Endothelial cell of umbilical vein (primary cell): ENCODE measurements at places on chromosomes 13 and 19.

- no peak overlapping the region for H3K4me3 ChIP-seq
- no peak overlapping the region for H3K27ac ChIP-seq
- DNase-seq: no peak
- H3K4me1 ChIP-seq: peaks cover 19% of the 10 kb centered on the region
- H3K27me3 ChIP-seq: no peaks in the 10 kb centered on the region
- peaks cover 30% of the 10 kb centered on the region for H3K36me3 ChIP-seq
Measured at GRCh38 chr19:48216933-48217332, 38.8 kb downstream of the CARD8 start.

GRCh38 chr13:114115191-114115671 lies 17.2 kb downstream of the RASA3 start:
- H3K27ac ChIP-seq: peak overlapping the region; percentile 91
- H3K4me3 ChIP-seq: no peak overlapping the region
- H3K27me3 ChIP-seq: no peaks in the 10 kb centered on the region
- H3K4me1 ChIP-seq: peaks cover 41% of the 10 kb centered on the region
- H3K36me3 ChIP-seq: no peaks in the 10 kb centered on the region

GRCh38 chr19:53130506-53130905 lies 2.2 kb downstream of the ZNF415 start:
- H3K36me3 ChIP-seq: no peaks in the 10 kb centered on the region
- no peak overlapping the region for H3K27ac ChIP-seq

DNA sequence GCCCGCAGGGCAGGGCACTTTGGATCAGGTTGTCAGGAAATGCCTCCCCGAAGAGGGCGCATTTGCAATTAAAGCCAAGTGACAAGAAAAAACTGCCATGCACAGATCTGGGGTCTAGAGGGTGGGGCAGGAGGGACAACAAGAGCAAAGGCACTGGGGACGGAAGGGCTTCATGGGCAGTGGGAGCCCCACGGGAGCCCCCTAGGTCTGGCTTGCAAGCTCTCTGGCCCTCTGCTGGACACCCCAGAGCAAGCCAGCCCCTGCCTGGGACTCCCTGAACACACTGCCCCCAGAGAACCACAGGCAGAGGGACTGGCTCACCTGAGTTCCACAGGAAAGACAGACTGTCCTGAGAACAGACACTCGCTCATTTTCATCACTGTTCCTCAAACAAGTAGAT lies 30.2 kb upstream of the C19orf12 start:
- H3K27me3 ChIP-seq: no peaks in the 10 kb centered on the region
- H3K4me1 ChIP-seq: no peaks in the 10 kb centered on the region
- H3K4me3 ChIP-seq: no peak overlapping the region
- no peaks in the 10 kb centered on the region for H3K36me3 ChIP-seq

DNA sequence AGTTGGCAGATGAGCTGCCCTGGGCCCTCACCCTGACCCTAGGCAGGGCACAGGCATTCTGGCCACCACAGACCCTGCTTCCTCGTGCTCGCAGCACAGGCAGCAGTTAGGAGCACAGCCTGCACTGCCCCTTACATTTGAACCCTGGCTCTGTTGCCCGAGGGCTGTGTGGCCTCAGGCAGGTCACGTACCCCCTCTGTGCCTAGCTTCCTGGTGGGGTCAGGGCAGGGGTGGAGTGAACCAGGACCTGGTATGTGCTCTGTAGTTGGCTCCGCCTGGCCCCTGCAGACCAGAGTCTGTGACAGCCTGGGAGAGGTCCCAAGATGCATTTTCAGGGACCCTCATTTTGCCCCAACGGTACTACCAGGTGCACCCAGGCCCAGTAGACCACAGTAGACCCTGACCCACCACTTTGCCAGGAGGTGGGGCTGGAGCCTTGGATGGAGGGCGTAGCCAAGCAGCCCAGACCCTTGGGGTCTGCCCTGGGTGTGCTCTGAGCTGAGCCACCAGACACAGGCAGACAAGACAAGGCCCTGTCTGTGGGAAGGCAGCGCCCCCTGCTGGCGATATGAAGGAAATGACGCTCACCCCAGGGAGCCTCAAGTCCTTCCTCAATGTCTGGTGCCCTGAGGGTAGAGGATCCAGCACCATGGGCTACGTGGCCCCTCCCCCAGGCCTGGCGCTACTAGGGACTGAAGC lies 9.1 kb downstream of the LYL1 start:
- no peak overlapping the region for H3K4me3 ChIP-seq
- no peaks in the 10 kb centered on the region for H3K27me3 ChIP-seq
- H3K27ac ChIP-seq: no peak overlapping the region
- no peaks in the 10 kb centered on the region for H3K36me3 ChIP-seq
- DNase-seq: peak; percentile 86

GRCh38 chr19:40607311-40608239 lies 6.4 kb downstream of the LTBP4 start:
- H3K4me1 ChIP-seq: peaks cover 35% of the 10 kb centered on the region
- no peak overlapping the region for H3K27ac ChIP-seq
- H3K36me3 ChIP-seq: no peaks in the 10 kb centered on the region
- H3K4me3 ChIP-seq: no peak overlapping the region
- no peaks in the 10 kb centered on the region for H3K27me3 ChIP-seq

DNA sequence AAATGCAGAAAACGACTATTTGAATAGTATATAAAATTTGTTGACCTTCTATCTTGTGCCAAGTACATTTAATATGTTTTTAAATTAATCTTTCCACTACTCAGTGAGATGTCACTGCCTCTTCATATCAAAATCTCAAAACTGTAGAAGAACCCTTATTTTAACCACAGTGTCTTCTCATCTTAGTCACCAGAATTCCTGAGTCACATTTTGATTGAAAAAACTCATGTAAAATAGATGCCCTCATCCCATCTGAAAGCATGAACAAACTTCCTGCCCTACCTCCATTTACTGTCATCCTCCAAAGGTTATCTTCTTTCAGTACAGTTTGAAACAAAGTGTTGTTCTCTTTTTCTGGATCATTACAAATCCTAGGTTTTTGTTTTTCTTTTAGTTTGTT lies 1215.4 kb downstream of the PCDH9 start:
- DNase-seq: no peak
- no peaks in the 10 kb centered on the region for H3K27me3 ChIP-seq
- no peak overlapping the region for H3K27ac ChIP-seq
- no peaks in the 10 kb centered on the region for H3K4me1 ChIP-seq
- H3K36me3 ChIP-seq: no peaks in the 10 kb centered on the region

- no peaks in the 10 kb centered on the region for H3K27me3 ChIP-seq
- H3K36me3 ChIP-seq: no peaks in the 10 kb centered on the region
- DNase-seq: no peak
- no peak overlapping the region for H3K27ac ChIP-seq
- peaks cover 22% of the 10 kb centered on the region for H3K4me1 ChIP-seq
Measured at GRCh38 chr13:21590231-21590630, 13.7 kb downstream of the MICU2 start.

- H3K4me3 ChIP-seq: no peak overlapping the region
- H3K27ac ChIP-seq: no peak overlapping the region
- peaks cover 10% of the 10 kb centered on the region for H3K4me1 ChIP-seq
Measured at GRCh38 chr13:44273991-44274770, 99.4 kb upstream of the SERP2 start.

DNA sequence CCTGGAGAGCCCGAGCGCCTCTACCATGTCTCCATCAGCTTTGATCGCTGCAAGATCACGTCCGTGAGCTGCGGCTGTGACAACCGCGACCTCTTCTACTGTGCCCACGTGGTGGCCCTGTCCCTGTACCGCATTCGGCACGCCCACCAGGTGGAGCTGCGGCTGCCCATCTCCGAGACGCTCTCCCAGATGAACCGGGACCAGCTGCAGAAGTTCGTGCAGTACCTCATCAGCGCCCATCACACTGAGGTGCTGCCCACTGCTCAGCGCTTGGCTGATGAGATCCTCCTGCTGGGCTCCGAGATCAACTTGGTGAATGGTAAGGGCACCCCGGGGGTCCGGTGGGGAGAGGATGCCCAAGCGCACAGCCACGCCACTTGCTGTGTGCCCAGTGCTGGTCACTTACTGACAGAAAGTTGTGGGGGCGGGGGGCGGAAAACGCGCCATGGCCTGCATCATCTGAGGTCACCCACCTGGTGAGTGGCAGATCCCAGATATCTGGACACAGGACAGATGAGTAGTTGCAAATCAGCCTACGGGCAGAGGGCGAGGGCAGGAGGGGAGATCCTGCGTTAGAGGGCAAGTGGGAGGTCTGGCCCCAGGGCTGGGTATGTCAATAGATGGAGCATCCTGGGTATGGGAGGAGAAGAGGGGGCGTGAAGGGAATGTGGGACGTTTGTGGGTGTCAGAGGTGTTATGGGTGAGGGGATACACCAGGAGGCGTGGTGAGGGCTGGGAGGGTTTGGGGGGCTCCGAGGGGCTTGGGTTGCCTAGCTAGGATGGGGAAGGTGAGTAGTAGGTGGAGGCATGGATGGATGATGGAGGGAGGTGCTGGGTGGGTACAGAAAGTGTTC lies 9.8 kb downstream of the ZSWIM4 start:
- no peak overlapping the region for H3K4me3 ChIP-seq
- no peak overlapping the region for H3K27ac ChIP-seq
- H3K4me1 ChIP-seq: no peaks in the 10 kb centered on the region
- H3K36me3 ChIP-seq: peaks cover 5% of the 10 kb centered on the region

GRCh38 chr13:28505543-28506135 lies 10.7 kb upstream of the FLT1 start:
- H3K4me1 ChIP-seq: no peaks in the 10 kb centered on the region
- DNase-seq: no peak
- no peak overlapping the region for H3K27ac ChIP-seq
- H3K36me3 ChIP-seq: no peaks in the 10 kb centered on the region
- no peaks in the 10 kb centered on the region for H3K27me3 ChIP-seq
- H3K4me3 ChIP-seq: no peak overlapping the region
